ENCODE measurements at places on chromosomes 5 and 9. TPM values are rescaled to one million over a fixed set of nuclear protein-coding genes. Genes with fewer than 3 reads are reported as not detected.

The SCAI gene
- total RNA-seq = 21.2 TPM

The PCDHGA11 gene
- total RNA-seq = 3.3 TPM

The FOXI1 gene
- total RNA-seq = not detected

The RNF20 gene
- 53.9 TPM for total RNA-seq

The PCDHA5 gene
- total RNA-seq = 4.4 TPM

The UGT3A2 gene
- 0.53 TPM for total RNA-seq

The PDE6A gene
- not detected for total RNA-seq

The SIL1 gene
- 26.7 TPM for total RNA-seq

The HRCT1 gene
- total RNA-seq = not detected

The C9 gene
- not detected for total RNA-seq

The PCDHGA3 gene
- 0.80 TPM for total RNA-seq

The SGCD gene
- total RNA-seq = 5.9 TPM

The SLC6A18 gene
- total RNA-seq = not detected

The CDX1 gene
- 0.31 TPM for total RNA-seq

The PCDHGA6 gene
- 0.80 TPM for total RNA-seq

The CEL gene
- total RNA-seq = 5.2 TPM

The CYSRT1 gene
- total RNA-seq = 1.2 TPM

The TRPM6 gene
- total RNA-seq = 0.20 TPM

The PCDHGA5 gene
- 0.71 TPM for total RNA-seq

The SLC36A1 gene
- 14.8 TPM for total RNA-seq

The LRRC19 gene
- not detected for total RNA-seq

The PCDHGA1 gene
- 1.1 TPM for total RNA-seq

The ENTR1 gene
- total RNA-seq = 70.9 TPM

The GABRA6 gene
- not detected for total RNA-seq

The RNF208 gene
- total RNA-seq = 24.0 TPM

The WNT8A gene
- not detected for total RNA-seq

The TSSK1B gene
- 0.29 TPM for total RNA-seq

The FYB1 gene
- not detected for total RNA-seq

The SPATA31E1 gene
- not detected for total RNA-seq

The SLC6A19 gene
- 2.6 TPM for total RNA-seq

The PAPPA gene
- 0.33 TPM for total RNA-seq

The SHOC1 gene
- not detected for total RNA-seq

The KCTD16 gene
- total RNA-seq = 21.2 TPM

The GABBR2 gene
- 0.49 TPM for total RNA-seq

The HACD4 gene
- 0.72 TPM for total RNA-seq

The PCDHGB3 gene
- 0.60 TPM for total RNA-seq

The SH2D3C gene
- 2.6 TPM for total RNA-seq

The SLC22A5 gene
- total RNA-seq = 14.3 TPM

The MAST4 gene
- total RNA-seq = 50.8 TPM

The ATP10B gene
- 1.7 TPM for total RNA-seq

The CARD19 gene
- 20.4 TPM for total RNA-seq

The FAM151B gene
- 2.7 TPM for total RNA-seq

The CATSPER3 gene
- total RNA-seq = 1.3 TPM

The IL3 gene
- total RNA-seq = not detected

Measured in progenitor cell of endocrine pancreas (in vitro differentiated cells).